ENCODE measurements at places on chromosomes 12 and 14. TPM values are rescaled to one million over a fixed set of nuclear protein-coding genes. Genes with fewer than 3 reads are reported as not detected.

Gene PAPLN
- 0.30 TPM for total RNA-seq

Gene NRXN3
- not detected for total RNA-seq

Gene LRRC9
- not detected for total RNA-seq

Gene KRT86
- total RNA-seq: not detected

Gene TMEM179
- not detected for total RNA-seq

Gene MIPOL1
- total RNA-seq: not detected

Gene SMOC1
- total RNA-seq: not detected

Gene TAS2R8
- not detected for total RNA-seq

Gene RNU4-1
- total RNA-seq: 672 TPM

DNA sequence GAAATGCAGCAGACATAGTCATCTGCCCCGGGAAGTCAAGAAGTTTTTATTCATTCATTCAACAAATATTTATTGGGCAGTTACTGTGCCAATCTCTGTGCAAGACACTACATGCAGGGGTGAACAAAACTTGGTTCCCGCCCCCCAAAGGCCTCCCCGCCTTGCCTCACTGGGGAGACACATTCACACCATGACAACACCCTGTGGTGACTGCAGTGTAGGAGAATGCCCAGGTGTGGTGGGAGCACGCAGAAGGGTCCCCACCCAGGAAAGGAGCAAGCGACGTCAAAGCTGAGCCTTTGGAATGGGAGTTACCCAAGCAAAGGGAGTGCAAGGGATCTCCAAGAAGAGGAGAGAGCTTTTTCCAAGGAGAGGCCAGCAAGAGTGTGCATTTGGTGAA lies 1.6 kb upstream of the AQP6 start:
- H3K4me1 ChIP-seq: peaks cover 4% of the 10 kb centered on the region
- no peaks in the 10 kb centered on the region for H3K36me3 ChIP-seq
- DNase-seq: no peak
- H3K4me3 ChIP-seq: no peak overlapping the region

- no peak for DNase-seq
- H3K27me3 ChIP-seq: no peaks in the 10 kb centered on the region
- no peak overlapping the region for H3K27ac ChIP-seq
- H3K4me1 ChIP-seq: peaks cover 25% of the 10 kb centered on the region
Measured at GRCh38 chr12:94198872-94199271, 50.5 kb downstream of the PLXNC1 start.

GRCh38 chr14:95300697-95301526 lies 18.8 kb downstream of the CLMN start:
- H3K4me1 ChIP-seq: no peaks in the 10 kb centered on the region
- H3K4me3 ChIP-seq: no peak overlapping the region
- no peaks in the 10 kb centered on the region for H3K36me3 ChIP-seq

GRCh38 chr14:91373591-91374254 lies 43.9 kb downstream of the CCDC88C start:
- no peaks in the 10 kb centered on the region for H3K27me3 ChIP-seq
- DNase-seq: peak; percentile 68
- H3K4me3 ChIP-seq: peak overlapping the region; percentile 60
- peaks cover 48% of the 10 kb centered on the region for H3K36me3 ChIP-seq

GRCh38 chr12:94240171-94240570 lies 91.8 kb downstream of the PLXNC1 start:
- no peak overlapping the region for H3K27ac ChIP-seq
- H3K4me1 ChIP-seq: peaks cover 16% of the 10 kb centered on the region
- DNase-seq: no peak
- no peak overlapping the region for H3K4me3 ChIP-seq
- H3K27me3 ChIP-seq: no peaks in the 10 kb centered on the region

DNA sequence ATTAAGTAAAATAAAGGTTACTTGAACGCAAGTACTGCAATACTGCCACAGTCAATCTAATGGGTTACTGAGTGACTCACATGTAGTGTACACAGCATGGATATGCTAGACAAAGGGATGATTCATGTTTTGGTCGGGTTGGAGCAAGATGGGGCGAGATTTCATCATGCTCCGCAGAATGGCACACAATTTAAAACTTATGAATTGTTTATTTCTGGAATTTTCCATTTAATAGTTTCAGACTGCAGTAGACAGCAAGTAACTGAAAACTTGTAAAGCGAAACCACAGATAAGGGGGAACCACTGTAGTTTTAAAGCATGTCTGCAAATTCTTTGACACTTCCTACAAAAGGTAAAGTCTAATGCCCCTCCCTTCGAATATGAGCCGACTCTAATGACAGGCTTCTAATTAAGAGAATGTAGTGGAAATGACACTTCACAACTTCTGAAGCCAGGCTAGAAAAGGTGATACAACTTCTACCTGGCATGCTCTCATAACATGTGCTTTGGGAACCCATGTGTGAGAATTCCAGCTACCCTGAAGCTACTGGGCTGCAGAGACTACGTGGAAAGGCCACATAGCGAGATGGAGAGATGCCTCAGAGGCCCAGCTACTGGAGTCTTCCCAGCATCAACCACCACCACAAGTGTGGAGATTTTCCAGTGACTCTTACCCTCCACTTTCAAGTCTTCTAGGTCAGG lies 13.9 kb upstream of the TCP11L2 start:
- no peak for DNase-seq
- peaks cover 2% of the 10 kb centered on the region for H3K4me1 ChIP-seq
- H3K36me3 ChIP-seq: no peaks in the 10 kb centered on the region
- H3K27ac ChIP-seq: no peak overlapping the region
- peaks cover 9% of the 10 kb centered on the region for H3K27me3 ChIP-seq

GRCh38 chr14:75831455-75831854 lies 150.3 kb downstream of the TGFB3 start:
- peaks cover 15% of the 10 kb centered on the region for H3K36me3 ChIP-seq
- H3K27me3 ChIP-seq: no peaks in the 10 kb centered on the region
- H3K4me1 ChIP-seq: peaks cover 29% of the 10 kb centered on the region
- DNase-seq: peak; percentile 73
